Activated CD4-positive, alpha-beta T cell treated with anti-CD3 and anti-CD28 coated beads for 4 hours (primary cell): ENCODE measurements at places on chromosomes 13 and 19.

DNA sequence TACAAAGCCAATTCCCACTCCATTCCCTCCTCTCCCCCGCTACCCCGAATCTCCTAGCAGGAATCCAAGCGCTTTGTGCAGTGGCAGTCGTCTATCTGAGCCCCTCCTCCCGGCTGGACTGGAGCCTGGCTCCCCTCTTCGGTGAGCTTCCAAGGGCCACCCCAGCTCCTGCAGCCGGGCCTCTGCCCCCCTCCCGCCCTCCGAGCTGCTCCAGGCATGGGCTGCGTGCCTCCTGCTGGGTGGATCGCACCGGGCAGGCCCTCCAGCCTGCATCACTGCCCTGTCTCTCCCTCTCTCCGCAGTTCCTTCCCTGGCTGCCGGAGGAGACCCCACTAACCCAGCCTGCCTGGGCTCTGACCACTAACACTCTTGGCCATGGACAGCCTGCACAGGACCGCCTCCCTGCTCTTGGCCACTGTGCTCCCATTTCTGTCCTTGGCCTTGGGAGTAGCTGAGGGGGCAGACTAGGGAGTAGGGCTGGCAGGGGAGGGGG lies 12.9 kb upstream of the LENG8 start:
- DNase-seq, result no peak

DNA sequence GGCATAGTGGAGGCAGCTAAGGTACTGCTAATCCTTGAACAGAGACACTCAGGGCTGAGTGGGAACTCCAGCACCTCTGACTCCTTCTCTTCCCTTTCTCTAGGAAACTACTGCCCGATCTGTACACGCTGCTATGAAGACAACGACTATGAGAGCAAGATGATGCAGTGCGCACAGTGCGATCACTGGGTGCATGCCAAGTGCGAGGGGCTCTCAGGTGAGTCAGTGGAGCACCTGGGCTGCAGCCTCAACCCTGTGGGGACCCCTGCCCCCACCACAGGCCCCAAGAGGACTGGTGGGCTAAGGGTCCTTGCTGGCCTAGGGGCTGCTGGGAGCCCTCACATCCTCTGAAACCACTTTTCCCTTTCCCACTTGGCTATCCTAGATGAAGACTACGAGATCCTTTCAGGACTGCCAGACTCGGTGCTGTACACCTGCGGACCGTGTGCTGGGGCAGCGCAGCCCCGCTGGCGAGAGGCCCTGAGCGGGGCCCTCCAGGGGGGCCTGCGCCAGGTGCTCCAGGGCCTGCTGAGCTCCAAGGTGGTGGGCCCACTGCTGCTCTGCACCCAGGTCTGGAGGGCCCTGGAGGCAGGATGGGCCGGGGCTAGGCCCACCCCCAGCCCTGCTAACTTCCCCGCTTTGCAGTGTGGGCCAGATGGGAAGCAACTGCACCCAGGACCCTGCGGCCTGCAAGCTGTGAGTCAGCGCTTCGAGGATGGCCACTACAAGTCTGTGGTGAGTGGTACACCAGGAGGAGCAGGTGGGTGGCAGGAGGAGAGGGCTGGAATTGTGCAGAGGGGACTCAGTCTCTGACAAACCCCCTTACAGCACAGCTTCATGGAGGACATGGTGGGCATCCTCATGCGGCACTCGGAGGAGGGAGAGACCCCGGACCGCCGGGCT lies 9.5 kb downstream of the KMT2B start:
- no peak for DNase-seq

DNA sequence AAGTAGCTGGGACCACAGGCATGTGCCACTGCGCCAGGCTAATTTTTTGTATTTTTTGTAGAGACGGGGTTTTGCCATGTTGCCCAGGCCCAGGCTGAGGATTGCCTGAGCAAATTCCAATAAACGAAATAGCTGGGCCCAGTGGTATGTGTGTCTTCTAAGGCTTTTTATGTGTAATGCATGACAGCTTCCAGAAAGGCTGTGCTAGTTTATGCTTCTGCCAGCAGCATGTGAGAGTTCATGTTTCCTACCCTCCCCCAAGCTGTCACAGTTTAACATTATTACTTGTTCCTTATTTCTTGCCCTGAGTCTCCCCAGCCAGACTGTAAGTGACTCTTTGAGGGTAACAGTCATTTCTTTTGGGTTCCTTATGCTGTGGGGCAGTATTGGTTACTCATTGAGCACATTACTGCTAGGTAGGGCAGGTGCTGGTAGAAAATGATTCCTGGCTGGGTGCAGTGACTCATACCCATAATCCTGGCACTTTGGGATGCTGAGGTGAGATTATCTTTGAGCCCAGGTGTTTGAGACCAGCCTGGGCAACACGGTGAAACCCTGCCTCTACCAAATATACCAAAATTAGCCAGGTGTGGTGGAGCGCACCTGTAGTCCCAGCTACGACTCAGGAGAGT lies 13.6 kb downstream of the GPATCH1 start:
- DNase-seq, result no peak

GRCh38 chr19:49932731-49933131 lies 3.4 kb upstream of the NUP62 start:
- no peak for DNase-seq

GRCh38 chr19:37551129-37551993 lies 43.2 kb downstream of the ZNF571 start:
- DNase-seq, result peak; percentile 31

DNA sequence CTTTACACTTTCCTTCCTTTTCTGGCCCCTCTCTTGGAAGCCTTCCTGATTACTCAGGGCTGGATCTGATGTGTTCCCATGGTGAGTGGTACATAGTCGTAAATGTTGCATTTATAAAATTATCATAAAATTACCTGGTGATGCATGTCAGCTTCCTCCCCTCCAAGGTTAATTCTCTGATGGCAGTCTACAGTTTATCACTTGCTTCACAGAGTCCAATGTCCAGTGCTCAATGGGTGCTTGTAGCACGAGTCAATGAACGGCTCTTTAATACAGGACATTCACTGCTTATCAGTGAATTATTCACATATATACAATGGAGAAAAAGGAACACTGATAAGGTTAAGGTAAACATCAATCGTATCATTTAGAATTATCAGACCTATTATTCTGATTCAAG lies 27.0 kb upstream of the OXGR1 start:
- no peak for DNase-seq

DNA sequence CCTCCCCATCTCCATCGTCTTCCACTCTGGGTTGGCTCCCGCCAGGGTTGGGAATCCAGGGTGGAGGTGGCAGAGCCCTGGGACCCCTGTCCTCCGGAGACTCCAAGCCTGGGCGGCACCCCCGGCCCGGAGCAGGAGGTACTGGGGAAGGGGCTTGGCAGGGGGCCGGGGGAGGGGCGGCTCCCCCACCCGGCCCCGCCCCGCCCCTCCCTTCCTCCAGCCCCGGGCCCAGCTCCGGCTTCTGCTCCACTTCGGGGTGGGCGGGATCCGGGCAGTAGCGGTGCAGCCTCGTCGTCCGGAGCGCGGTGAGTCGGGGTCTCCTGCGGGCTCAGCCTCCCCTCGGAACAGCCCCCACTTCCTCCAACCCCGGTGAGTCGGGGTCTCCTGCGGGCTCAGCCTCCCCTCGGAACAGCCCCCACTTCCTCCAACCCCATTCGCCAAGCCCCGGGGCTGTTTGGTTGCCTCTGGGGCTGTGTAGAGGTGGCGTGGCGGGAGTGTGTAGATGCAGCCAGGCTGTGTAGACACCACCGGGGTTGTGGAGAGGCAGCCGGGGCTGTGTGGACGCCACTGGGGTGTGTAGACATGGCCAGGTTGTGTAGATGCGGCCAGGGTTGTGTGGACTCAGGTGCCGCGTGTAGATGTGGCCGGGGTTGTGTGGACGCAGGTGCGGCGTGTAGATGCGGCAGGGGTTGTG lies at the start of gene TMPRSS9:
Gene TMPRSS9, plus strand, starts transcription at position 274 of the 694 bp plus-strand sequence. CDS start 29,521 bp downstream, outside the sequence.
- DNase-seq, result no peak

DNA sequence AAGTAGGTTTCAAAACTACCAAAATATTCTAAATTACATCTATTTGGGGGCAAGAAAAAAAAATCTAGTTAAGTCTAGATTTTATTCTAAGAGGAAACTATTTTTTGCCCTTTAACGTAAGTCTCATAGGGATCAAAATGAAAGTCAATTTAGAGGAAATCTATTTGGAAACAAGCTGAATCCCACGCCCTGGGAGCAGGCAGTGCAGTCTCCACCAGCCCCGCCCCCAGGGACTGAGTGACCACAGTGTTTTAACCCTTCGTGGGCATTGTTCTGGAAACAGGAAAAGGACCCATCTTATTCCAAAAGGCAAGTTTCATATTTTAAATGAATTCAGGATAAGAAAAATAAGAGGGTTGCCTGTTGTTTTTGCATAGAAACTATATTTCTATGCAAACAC lies 209.7 kb downstream of the SPRY2 start:
- DNase-seq, result no peak
